B cell (primary cell): ENCODE measurements at places on chromosomes 11 and 22. TPM values are rescaled to one million over a fixed set of nuclear protein-coding genes. Genes with fewer than 3 reads are reported as not detected.

MB gene
- not detected in 2 replicates for total RNA-seq

GPR83 gene
- 0.32 and 0.37 TPM in 2 replicates for total RNA-seq

IL18 gene
- 0.58 and 0.67 TPM in 2 replicates for total RNA-seq

KIF18A gene
- 4.1 and 4.2 TPM in 2 replicates for total RNA-seq

RTN3 gene
- total RNA-seq, result 20.1 and 24.9 TPM in 2 replicates

OR52N1 gene
- not detected in 2 replicates for total RNA-seq

SCGB1C1 gene
- not detected in 2 replicates for total RNA-seq

OR10D3 gene
- total RNA-seq, result not detected in 2 replicates
